Endodermal cell (in vitro differentiated cells): ENCODE measurements at places on chromosomes 4 and X.
A peak's percentile ranks its signal among the peaks of the same experiment; 100 is the strongest.

DNA sequence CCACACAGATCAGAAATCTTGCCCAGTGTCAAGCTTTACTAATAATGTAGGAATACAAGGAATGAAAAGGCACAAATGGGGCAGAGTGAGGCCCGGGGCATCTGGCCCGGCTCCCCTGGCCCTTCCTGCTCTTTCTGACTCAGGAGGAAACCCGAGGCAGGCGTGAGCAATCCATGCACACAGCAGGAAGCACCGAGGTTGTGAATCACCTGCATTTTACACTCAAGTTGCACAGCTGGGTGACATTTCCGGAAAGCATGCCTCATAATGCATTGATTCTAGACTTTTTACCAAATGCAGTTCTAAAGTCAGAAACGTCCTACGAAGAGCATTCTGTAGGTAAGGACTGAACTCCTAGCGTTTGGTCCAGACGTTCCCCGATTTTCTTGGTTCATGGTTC lies 38.9 kb downstream of the PRIMPOL start:
- DNase-seq = peak; percentile 88

DNA sequence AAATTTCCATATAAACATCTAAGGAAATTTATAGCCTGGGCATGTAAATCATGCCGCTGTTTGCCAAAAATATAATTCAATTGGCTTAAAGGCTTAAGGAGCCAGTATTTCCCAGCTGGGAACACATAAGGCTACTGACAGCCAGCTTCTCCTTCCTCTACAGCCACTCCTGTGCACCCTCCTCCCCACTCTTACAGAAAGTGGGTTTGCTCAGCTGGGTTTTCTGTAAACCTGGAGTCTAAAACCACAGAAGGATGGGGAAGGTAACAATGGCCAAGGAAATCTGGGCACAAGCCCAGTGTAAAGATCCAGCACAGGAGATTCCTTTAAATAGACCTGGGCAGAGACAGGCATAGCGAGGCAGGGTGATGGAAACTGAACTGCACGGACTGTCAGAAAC lies 18.5 kb downstream of the ACSL1 start:
- DNase-seq = no peak

GRCh38 chr4:88216395-88216794 lies 58.0 kb upstream of the ABCG2 start:
- no peak for DNase-seq

DNA sequence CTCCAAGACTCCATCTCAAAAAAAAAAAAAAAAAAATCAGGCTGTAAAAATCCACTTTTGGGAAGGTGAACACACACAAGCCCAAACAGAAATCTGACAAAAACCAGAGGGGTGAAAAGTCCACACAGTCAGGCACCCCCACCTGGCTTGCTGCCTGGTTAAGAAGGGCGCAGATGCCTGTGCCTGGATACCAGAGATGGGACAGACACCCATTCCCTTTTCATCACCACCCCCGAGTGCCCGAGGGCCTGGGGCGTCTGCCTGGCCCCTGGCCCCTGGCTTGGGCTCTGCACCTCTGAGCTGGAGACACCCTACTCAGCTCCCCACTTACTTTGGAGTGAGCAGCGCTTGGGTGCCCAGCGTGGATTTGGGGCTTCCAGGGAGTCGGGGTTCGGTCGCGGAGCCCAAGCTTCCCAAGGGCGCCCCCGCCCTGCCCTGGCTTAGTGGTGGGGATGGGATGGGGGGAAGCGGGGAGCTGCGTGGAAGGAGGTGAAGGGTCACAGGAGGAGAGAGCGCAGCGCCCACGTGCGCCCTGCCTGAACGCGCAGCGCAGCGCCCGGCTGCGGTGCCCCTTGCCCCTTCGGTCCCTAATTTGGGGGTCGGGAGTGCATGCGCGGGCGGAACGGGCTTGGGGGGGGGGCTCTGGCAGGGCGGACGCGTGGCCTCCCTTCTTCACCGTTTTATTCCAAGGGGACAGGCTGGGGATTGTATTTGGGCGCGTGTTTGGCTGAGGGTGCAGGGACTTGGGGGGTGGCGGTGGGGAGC lies 11.3 kb downstream of the SHOX start:
- DNase-seq = peak; percentile 40

DNA sequence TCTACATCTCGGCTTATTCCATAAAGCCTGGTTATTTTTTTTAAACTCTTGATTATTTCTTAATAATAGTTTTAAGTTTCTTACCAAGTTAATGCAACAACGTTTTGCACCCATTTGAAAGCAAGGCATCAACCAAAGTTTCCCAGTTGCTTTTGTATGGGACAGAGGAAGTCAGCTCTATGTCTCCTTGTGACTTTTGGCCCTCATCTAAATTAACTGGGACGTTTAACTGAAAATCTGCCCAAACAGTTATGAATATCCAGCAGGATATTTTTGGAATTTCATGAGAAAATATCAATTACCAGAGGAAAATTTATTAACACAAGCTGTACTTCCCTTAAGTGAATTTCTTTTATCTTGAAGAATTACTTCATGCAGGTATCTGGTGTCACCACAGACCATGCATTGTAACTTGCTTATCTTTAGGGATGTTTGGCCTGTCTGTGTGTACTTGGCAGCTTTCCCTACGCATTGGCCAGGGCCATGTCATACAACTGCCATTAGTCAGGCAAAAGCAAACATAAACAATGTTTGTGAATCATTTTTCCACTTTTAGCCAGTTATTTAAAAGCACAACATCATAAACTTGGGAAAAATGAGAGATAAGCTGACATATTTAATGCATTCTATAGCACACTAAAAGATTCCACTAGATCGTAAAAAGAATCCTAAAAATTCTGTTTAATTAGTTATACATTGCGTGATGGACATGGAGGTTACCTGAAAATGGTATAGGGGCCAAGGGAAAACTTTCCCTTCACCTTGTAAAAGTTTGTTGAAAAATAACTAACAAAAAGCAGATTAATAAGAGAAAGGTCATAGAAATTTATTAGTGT lies 101.4 kb upstream of the PDE5A start:
- DNase-seq = no peak

GRCh38 chr4:10659251-10659650 lies 25.3 kb downstream of the CLNK start:
- DNase-seq = no peak

- DNase-seq = no peak
These were observed 587.2 kb downstream of the EPHA5 start for GRCh38 chr4:65083076-65083475.

DNA sequence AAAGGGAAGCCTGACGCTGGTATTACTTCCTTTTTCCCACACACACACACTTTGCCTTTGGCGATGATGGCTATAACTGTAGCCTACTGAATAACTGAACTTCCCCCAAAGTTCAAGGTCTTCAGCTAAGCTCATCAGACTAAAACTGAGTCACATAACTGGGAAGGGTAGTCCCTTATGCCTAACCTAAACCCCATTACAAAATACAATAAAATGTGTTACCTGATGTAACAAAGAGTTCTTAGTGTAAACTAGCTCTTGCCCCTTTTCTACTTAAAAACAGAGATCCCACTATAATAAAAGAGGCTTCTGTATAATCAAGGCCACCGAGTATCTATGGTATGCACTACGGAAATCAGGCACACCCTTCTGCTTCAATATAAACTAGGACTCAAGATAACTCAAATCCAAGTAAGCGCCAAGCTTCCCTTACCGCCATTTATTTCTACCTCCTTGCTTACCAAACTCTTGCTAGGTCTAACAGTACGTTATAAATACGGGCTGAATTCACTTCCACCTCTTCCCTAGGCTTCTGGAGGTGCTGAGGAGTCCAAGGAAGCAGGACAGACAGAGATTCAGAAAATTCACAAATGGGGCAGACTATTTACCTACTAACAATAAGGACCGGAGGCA lies 2.4 kb downstream of the OTUD4 start:
- DNase-seq = no peak

DNA sequence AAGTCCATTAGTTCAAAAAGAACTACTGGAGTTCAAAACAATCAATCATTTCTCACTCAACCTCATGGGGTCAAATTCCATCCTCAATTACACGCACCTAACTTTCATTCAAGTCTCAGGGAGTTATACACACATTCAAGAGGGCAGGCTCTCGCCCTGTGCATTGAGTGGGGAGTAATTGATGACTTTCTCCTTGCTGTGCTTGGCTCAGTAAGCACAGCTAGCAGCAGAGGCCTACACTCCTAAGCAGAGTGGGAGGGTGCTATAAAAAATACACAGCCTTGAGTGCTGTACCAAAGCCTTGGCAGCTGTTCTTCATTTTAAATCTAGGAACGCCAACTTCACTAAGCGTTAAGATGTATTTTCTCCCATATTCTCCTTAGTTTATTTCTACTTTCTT lies 958.3 kb upstream of the ADGRL3 start:
- no peak for DNase-seq

DNA sequence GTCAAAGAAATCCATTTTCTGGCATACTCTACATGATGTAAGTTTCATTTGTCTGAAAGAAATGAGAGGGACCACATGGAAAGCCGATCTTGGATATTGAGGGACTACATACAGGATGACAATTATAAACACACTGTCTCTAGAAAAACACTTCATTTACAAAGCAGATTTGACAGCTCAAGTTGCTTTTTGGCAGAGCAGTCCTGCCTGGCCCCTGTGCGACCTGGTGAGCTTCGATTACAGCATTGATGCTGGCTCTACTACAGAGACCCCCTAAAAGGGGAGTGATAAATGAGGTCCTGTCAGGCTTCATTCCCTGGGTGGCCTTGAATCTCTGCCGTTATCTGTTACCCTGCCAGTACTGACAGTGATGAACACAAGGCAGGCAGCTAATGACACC lies 215.2 kb upstream of the NOCT start:
- no peak for DNase-seq

DNA sequence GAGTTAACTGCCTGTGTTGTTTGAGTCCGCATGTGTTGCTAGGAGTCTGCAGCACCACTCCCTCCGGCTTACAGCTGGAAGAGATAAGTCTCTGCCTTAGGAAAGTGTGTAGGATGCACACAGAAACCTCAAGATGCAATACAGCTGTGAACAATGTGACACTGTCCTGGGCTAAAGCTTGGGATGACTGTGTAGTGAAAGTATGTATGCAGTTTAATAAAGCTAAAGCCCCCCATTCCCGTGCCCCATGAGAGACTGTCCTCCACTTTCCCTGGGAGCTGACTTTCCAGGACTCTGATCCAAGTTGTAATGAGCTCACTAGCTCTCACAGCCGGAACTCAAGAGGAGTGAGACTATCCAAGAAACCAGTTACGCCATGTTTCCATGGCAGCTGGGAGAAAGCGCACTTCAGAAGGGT lies 156.6 kb upstream of the FTHL17 start:
- no peak for DNase-seq

DNA sequence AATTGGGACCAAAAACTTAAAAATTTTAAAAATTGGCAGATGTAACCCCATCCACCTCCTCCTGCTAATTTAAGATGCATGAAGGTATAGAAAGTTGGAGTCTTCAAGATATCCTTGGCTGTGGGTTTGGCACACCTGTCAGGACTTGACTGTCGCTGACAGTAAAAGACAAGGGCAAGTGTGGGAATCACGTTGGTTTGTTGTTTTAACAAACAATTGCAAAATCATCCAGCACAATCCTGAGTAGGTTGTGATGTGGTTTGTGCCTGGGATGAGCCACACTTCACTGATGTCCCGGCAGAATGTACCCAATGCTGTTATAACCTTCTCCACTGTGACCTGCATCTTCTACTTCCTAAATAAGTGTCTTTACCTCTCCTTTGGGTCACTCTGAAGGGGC lies 24.0 kb downstream of the HOPX start:
- DNase-seq = no peak

GRCh38 chr4:17719106-17719505 lies 62.3 kb downstream of the FAM184B start:
- DNase-seq = no peak

DNA sequence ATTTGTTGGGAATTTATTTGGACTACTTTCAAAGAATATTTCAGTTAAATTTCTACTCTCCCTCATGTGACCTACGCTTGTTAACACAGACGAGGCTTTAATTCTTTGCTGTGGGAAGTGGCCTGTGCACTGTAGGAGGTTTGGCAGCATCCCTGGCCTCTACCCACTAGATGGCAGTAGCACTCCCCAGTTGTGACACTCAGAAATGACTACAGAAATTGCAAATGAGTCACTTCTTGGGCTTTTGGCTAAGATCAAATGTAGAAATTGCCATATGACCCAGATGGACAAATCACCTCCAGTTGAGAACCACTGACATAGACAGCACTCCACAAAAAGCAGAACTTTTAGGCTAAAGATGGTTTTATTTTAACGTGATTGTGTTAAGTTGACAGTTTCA lies 22.1 kb downstream of the PIR start:
- peak; percentile 90 for DNase-seq

DNA sequence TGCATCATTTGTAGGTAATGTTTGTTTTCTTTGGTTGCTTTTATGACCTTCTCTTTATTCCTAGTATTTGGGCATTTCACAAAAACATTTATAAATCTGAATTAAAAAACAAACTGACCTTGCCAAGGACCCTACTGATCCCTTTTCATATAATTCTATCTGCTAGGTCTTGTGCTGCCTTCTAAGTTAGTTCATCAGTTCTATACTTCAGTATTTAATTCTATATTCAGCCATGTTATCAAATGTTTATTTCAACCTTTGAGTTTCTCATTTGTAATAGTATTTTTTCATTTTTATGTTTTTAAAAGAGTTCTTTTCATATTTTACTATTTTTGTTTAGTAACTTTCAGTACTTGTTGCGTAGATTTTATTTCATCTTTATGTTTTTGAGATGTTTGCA lies 155.3 kb downstream of the SNCA start:
- DNase-seq = no peak

GRCh38 chr4:183158062-183158461 lies 59.0 kb downstream of the WWC2 start:
- DNase-seq = no peak

GRCh38 chrX:38271154-38271716 lies 50.6 kb upstream of the SRPX start:
- no peak for DNase-seq

- DNase-seq = no peak
These were observed 25.6 kb downstream of the HSD17B11 start for GRCh38 chr4:87365348-87365747.

DNA sequence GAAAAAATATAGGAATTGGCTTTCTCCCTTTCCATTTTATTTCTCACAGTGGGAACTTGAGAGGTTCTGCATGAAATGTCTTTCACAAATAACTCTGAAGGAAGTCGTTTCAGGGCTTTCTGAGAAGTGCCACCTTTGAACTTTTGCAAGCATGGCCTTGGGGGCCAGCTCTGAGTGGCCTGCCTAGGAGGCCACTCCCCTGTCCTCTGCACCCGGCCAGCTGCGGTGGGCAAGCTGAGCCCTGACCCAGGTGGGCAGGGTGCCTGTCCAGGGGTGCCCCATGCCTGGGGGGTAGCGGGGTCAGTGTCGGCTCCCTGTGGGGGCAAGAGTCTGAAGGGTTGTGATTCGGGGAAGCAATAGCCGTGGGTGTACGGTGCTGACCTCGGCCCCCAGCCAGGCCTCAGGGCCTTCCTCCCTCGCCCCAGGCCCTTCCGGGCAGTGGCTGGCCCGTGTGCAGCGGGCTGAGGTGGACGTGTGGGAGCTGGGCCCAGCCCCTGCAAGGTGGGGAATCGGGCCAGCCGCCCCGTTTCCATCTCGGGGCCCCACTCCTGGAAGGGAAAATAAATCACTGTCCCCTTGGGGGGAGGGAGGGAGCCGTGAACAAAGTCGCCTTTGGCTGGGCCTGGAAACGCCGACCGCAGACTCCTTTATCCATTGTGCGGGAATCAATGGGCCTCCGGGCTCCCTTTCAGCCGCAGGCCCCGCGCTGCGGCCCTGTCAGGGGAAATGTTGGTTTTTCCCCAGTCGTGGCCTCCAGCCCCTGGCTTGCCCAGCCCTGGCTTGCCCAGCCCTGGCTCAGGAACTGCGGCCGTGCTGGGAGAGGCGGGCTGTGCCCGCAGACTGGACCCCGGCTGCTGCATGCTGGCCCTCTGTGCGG lies 3.1 kb downstream of the FGFRL1 start:
- no peak for DNase-seq
